Right kidney (tissue), 9 donors: ENCODE measurements at places on chromosomes 7 and 10.

DNA sequence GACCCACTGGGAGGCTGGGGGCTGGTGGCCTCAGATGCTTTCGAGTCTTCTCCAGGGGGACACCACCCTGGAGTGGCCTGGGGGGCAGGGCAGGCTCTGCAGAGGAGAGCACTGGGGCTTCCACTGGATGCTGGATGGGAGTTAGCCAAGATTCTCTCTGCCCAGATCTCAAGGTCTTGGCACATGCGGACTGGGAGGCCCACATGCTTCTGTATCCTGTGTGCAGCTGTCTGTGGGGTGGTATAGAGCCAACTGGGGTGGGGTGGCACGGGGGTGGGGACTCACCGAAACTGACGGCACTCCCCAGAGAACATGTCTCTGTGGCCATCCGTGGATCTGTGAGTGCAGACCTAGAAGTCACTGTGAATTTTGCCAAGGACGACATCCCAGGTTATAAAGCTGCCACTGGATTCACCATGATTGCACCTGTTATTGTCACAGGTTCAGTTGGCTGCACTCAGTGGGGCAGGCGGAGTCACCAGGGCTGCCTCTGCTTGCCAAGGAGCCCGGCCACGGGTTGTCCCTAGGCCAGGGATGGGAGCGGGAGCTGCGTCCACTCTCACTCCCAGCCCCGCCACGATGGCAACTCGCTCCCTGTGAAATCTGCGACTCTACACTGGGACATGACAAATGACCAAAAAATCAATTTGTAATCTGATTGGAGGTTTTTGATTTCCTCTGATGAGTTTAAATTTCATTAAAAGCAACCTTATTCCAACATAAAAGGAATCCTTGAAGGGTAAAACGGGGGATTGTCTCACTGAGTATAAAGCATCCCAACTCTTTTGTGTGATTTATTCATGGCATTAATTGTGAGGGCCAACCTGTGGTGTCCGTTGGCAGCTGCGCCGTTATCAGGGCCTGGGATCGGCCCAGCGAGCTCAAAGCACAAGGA is 131.3 kb downstream of the EBF3 start:
- DNase-seq: no peak

DNA sequence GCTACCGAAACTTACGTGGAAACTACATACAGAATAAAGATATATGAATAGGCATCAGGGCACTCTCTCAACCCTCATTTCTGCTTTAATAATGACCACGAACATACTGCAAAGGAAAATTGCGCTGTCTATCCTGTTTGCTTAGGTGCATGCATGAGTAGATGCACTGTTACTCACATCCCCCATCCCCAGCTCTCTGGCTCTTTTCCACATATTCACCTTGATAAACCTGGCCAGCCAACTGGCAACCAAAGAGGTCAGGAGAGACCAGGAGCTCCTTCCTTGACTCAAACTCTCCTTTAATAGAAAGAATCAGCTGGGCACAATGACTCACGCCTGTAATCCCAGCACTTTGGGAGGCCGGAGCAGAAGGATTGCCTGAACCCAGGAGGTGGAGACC is 29.6 kb downstream of the HIBADH start:
- no peak for DNase-seq

DNA sequence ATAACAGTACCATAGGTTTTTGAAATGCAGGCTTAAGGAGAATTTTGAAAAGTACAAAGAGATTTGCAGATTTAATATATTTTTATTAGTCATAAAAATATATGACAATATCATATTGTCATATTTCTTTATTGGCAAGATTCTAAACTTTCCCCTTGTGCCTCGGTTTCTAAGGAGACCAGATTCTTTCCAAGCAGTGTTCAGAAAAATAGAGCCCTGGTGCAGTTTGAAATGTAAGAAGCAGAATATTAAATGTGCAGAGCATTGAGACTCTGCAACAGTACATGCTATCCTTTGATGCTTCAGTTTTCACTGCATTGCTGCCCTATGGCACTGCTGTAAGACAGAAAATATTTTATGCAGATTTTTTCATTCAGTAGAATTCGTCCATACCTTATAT is 243.2 kb downstream of the CCDC3 start:
- DNase-seq: no peak

GRCh38 chr7:2470204-2471021 is 5.8 kb downstream of the GRIFIN start:
- no peak for DNase-seq

DNA sequence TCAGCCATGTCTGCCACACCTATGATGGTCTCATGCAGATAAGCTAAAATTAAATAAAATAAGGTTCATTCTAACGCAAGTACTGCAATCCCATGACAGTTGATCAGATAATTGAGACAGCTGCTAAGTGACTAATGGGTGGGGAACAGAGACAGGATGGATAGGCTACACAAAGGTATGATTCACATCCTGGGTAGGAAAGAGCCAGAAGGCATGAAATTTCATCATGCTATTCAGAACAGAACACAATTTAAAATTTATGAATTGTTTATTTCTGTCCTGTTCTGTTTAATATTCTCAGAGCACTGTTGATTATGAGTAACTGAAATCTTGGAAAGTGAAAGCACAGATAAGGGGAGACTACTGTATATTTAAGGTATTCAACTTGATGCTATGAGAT is 381.8 kb upstream of the SORCS1 start:
- DNase-seq: no peak
